Skin of body (tissue), 3 donors: ENCODE measurements at places on chromosomes 7 and 10.

DNA sequence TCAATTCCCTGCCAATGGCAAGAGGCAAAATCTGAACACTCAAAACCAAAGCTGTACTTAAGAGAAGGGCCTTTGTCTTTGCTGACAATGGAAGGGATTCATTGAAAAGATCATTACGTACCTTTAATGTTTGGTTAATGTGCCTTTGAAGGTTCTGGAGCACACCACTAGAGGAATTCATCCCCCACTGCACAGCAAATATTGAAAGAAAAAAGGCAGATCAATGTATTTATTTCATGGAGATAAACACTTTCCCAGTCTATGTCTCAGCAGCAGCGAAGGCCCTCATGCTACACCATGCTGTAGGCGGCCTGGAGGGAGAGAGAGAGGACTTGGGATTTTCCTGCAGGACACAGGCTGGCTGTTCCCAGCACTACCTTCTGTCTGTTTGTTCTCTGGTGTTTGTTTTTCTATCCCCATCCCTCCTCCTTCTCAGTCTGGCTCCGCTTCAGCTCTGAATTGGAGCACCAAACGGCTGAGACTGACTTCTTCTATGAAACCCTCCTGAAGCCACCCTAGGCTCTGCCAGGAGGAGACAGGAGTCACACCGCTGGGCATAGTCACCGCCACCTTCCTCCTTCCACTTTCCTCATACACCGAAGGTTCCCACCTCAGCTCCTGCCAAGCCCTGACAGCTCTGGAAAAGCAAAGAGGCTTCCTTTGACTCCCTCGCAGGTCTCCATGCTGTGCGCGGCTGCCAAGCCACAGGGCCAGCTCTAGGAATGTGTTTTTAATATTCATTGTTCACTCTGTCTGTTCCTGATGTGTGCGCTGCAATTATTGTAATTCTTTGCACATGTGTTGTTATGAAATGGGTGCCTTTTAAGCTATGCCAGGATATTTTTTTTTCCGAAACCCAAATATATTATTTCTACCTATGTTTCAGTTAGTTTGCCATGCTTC, 301.5 kb downstream of the FZD1 start:
- DNase-seq: peak; percentile 89

DNA sequence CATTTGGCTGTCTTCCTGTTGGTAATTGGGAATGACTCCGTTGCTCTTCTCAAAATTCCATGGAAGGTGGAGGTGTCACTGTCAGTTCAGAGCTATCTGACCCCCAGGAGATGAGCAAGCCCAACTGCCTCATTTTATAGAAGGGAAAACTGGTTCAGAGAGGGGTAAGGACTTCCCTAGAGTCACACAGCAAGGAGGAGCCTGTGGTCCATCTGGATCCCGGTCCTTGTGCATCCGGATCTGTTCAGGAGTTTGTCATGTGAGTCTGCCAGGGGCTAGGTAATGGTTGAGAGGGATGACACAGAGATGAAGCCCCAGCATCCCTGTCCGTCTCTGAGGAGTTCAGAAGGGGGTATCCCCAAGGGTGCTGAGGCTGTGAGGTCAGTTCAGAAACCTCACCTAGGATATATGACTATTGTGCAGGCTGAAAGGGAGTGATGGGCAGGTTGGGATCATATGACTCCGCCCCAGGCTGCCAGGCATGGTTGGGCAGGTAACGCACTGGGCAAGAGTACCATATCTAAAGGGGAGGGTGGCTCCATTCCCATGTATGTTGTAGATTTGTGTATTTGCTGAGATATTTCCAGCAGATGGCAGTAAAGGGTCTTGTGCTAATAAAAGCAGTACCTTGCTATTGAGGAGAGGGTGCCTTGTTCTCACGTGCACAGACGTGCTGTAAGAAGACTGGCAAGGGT, 16.0 kb upstream of the SLC29A3 start:
- no peak for DNase-seq

GRCh38 chr10:82267465-82267864, 392.5 kb downstream of the NRG3 start:
- DNase-seq: peak; percentile 80

GRCh38 chr7:77569514-77570232, 32.6 kb downstream of the PTPN12 start:
- DNase-seq: peak; percentile 22

GRCh38 chr10:1217661-1218060, 161.5 kb downstream of the WDR37 start:
- DNase-seq: no peak

DNA sequence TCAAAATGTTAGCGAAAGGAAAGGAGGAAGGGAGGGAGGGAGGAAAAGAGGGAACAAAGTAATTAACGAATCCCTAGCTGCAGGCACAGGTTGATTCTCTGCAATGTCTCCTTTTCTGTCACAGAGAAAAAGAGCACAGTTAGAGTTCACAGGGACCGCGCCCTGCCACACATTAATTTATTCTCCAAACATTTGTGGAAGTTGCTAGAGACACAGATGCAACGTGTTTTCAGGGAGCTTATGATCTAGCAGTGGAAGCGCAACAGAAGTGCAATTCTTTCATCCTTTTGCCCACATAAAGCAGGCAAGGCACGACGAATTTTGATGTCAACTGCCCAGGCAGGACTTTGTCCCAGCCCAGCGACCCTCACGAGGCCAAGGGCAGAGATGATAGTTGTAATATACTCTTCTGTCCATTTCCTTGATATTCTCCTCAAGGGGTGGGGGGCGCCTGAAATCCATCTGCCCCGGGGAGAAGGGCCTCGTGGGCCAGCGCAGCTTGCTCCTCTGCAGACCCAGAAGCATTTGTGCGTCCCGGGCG, 101.7 kb upstream of the ZNF438 start:
- no peak for DNase-seq

DNA sequence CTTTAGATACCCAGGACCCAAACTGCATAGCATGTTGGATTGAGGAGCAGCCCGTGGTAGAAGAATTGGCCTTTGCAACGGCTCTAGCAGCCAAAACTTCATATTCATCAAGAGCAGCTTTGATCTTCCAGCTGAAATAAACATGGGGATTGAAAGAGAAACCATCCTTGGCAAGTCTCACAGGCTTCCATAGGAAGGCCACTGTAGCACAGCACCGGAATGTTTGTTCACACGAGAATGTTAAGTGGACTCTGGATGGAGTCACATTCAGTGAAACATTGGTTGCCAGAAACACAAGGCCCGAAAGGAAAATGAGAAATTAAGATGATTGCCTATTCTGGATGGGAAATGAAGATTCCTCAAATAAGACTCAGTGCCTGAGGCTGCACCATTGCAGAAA, 97.4 kb downstream of the RAB18 start:
- DNase-seq: no peak

- DNase-seq: no peak
Observed at GRCh38 chr7:4851459-4852422, 10.1 kb downstream of the PAPOLB start.

GRCh38 chr7:138204285-138204981, 128.2 kb downstream of the AKR1D1 start:
- DNase-seq: no peak

- DNase-seq: no peak
Observed at GRCh38 chr7:37409461-37409860, 39.2 kb downstream of the ELMO1 start.

DNA sequence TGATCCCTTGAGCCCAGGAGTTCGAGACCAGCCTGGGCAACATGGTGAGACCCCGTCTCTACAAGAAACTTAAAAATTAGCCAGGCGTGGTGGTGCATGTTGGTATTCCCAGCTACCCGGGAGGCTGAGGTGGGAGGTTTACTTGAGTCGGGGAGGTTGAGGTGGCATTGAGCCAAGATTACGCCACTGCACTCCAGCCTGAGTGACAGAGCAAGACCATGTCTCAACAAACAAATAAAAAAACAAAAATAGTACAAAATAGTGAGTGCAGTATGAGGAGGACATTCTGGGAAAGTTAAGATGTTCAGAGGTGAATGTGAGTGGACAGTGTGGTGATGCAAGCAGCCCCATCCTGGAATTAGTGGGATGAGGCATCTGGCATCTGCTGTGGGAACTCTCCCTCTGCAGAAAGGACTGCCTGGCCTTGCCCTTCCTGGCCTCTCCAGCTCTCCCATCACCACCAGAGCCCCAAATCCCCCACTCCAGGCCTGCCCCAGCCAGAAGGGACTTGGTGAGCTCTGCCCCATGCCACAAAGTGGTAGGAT, 96.6 kb upstream of the PARD3 start:
- DNase-seq: no peak
